Thoracic aorta (tissue), 2 donors: ENCODE measurements at places on chromosomes 4 and X. TPM values are rescaled to one million over a fixed set of nuclear protein-coding genes. Genes with fewer than 3 reads are reported as not detected.

GRCh38 chr4:108445716-108446115 lies 174.7 kb upstream of the RPL34 start:
- no peak overlapping the region for H3K4me3 ChIP-seq
- H3K36me3 ChIP-seq, result no peaks in the 10 kb centered on the region
- no peak overlapping the region for H3K27ac ChIP-seq

Gene CXCL3
- 11.9 TPM for total RNA-seq

Gene MAGEA4
- total RNA-seq, result not detected

Gene ENPP6
- 2.0 TPM for total RNA-seq

DNA sequence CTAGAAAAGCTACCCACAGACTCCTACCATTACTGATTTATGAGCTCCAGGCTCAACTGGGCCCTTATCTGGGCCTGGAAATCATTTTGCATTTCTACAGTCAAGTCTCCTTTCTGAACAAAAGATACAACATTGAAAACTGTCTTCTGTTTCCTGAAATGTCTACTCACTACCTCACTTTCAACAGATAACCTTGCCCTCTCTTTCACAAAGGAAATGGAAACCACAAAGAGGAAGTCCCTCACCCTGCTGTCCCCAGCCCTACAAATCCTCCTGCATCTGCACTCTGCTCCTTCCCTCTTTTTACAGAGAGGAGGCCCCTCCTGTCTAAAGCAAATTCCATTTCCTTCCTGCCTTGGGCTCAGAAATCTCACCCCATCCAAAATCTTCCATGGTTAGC lies 24.8 kb upstream of the CYBB start:
- H3K4me1 ChIP-seq, result no peaks in the 10 kb centered on the region
- H3K4me3 ChIP-seq, result no peak overlapping the region
- no peak overlapping the region for H3K27ac ChIP-seq
- H3K27me3 ChIP-seq, result no peaks in the 10 kb centered on the region
- no peak for DNase-seq

Gene NKX1-1
- not detected for total RNA-seq

GRCh38 chrX:39900777-39901170 lies 197.0 kb downstream of the BCOR start:
- H3K4me1 ChIP-seq, result peaks cover 29% of the 10 kb centered on the region
- no peak for DNase-seq
- H3K27ac ChIP-seq, result no peak overlapping the region
- H3K4me3 ChIP-seq, result no peak overlapping the region
- H3K27me3 ChIP-seq, result no peaks in the 10 kb centered on the region

DNA sequence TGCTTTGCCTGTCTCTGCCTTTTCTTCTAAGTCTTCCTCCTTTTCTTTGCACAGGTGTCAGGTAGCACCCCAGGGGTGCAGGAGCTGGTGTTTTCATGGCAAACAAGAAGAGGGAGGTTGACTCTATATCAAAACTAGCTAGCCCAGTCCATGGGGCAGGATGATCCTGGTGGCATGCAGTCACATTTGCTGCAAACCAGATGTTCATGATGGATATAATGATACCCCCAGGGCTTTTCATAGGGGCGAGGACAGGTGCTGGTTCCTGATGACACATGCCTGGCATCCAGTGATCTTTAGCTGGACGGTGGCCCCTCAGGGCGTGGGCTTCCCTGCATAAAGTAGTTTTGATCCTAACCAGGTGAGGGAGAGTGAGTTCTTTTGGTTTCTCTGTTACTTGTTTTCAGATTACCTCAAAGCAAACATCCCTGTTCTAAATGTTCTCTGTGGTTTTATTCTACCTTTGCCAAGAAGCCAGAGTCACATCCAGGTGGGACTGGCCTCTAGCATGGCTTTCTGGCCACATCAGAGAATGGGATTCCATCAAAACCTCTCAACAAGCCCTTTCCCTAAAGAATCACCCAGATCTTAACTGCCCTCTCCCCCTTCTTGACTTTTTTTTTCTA lies 11.2 kb upstream of the UBA6 start:
- H3K27ac ChIP-seq, result no peak overlapping the region
- H3K36me3 ChIP-seq, result no peaks in the 10 kb centered on the region
- H3K4me1 ChIP-seq, result no peaks in the 10 kb centered on the region
- DNase-seq, result no peak
- H3K4me3 ChIP-seq, result no peak overlapping the region

DNA sequence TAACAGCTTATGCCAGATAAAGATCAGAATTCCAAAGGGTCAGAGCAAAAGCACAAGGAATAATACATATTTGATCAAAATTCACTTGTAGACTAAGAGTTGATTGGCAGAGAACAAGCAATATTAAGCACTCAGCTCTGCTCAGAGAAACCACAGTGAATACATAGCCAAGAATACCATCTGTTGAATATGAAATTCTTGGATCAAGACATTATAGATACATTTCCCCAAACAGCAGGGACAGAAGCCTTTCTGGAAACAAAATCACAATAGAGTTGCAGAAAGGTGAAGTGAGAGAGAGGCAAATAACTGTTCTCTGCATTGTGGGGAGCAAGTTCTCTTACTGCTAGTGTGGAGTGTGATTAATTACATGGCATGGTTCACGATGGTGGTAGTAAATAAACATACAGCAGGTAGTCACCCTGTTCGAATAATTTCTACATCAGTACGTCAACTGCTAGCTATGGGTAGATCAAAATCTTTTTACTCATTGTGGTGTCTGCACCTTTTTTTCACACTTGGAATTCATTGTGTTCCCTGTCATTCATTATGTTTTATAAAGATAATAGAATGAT lies 366.7 kb downstream of the PCDH7 start:
- H3K4me1 ChIP-seq, result peaks cover 51% of the 10 kb centered on the region

DNA sequence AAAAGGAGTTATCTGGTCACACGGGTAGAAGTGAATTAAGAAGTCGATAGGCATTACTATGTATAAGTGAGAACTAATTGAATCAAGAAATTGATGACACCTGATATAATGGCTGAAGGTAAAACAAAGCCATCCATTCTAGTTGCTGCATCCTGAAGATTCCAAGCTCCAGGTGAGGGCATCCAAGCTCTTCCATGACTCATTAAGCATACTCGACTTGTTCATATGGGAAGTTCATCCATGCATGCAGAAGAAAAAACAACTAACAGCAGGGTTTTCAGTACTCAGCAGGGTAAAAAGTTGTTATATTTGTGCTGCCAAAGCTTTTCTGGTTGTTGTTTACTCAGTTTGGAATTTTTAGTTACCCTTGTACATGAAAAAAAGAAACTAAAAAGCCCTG lies 508.0 kb upstream of the CXorf51A start:
- H3K36me3 ChIP-seq, result no peaks in the 10 kb centered on the region
- no peak overlapping the region for H3K4me3 ChIP-seq
- DNase-seq, result no peak

Gene PAGE2
- total RNA-seq, result not detected

DNA sequence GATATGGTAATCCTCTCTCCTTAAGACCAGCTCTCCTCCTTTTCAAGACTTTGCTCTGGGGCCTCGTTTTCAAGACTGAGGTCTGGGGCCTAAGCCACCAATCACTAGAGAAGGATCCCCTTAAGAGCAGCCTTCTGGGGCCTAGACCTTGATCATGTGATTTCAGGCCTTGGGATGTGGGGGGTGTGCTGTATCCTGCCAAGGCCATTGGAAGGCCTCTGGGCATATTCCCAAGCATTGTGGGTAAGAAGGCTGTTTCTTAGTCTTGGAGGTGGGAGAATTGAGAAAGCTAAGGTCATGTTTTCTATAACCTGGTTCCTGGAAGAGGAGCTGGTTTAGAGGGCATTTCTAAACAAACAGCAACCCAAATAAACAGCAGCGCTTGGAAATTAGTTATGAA lies 12.1 kb downstream of the TMEM164 start:
- H3K36me3 ChIP-seq, result no peaks in the 10 kb centered on the region
- H3K27ac ChIP-seq, result no peak overlapping the region
- DNase-seq, result no peak
- no peaks in the 10 kb centered on the region for H3K4me1 ChIP-seq
- no peak overlapping the region for H3K4me3 ChIP-seq

- no peak for DNase-seq
- no peaks in the 10 kb centered on the region for H3K27me3 ChIP-seq
- no peaks in the 10 kb centered on the region for H3K4me1 ChIP-seq
- H3K27ac ChIP-seq, result no peak overlapping the region
- no peak overlapping the region for H3K4me3 ChIP-seq
Observed at GRCh38 chrX:920234-920799, 289.7 kb downstream of the SHOX start.

GRCh38 chrX:122934131-122934530 lies 249.9 kb upstream of the GRIA3 start:
- H3K4me3 ChIP-seq, result no peak overlapping the region
- no peak overlapping the region for H3K27ac ChIP-seq
- no peak for DNase-seq
- no peaks in the 10 kb centered on the region for H3K36me3 ChIP-seq

Gene TMEM271
- total RNA-seq, result not detected

DNA sequence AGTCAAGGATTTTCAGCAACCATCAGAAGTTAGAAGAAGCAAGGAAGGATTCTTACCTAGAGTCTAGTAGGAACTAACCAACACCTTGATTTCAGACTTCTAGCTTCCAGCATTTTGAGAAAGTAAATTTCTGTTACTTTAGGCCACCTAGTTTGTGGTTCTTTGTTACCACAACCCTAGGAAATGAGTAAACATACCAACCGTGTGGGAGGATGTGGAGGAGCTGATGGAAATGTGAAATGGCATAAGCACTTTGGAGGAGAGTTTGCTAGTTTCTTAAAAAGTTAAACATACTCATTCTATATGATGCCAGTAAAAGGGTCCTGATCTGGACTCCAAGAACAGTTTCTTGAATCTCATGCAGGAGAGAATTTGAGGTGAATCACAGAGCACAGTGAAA lies 679.4 kb downstream of the PDHA2 start:
- DNase-seq, result no peak
- H3K4me1 ChIP-seq, result no peaks in the 10 kb centered on the region
- no peak overlapping the region for H3K27ac ChIP-seq
- no peaks in the 10 kb centered on the region for H3K27me3 ChIP-seq
- H3K4me3 ChIP-seq, result no peak overlapping the region

Gene UGT2B15
- not detected for total RNA-seq

GRCh38 chr4:182922501-182923284 lies 5.5 kb upstream of the DCTD start:
- no peak for DNase-seq
- H3K27ac ChIP-seq, result no peak overlapping the region
- no peaks in the 10 kb centered on the region for H3K36me3 ChIP-seq
- peaks cover 8% of the 10 kb centered on the region for H3K4me1 ChIP-seq

DNA sequence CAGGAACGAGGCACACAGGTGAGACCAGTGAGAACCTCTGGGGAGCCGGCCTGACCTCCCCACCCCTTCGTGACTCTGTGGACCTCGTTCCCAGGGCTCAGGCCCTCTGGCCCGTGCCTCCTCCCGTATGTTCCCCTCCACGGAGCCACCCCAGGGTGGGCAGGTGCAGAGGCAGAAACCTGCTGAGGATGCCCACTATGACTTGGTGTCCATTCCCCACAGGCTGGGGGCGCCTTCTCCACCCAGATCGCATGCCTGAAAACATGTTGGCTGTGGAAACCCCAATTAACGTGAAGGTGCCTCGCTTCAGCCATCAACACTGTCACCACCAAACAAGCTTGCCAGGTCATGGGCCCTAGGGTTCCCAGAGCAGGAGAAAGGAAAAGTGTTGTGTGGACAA lies 27.0 kb downstream of the BLOC1S4 start:
- H3K4me3 ChIP-seq, result no peak overlapping the region
- DNase-seq, result no peak
- no peaks in the 10 kb centered on the region for H3K36me3 ChIP-seq
- H3K4me1 ChIP-seq, result peaks cover 8% of the 10 kb centered on the region

DNA sequence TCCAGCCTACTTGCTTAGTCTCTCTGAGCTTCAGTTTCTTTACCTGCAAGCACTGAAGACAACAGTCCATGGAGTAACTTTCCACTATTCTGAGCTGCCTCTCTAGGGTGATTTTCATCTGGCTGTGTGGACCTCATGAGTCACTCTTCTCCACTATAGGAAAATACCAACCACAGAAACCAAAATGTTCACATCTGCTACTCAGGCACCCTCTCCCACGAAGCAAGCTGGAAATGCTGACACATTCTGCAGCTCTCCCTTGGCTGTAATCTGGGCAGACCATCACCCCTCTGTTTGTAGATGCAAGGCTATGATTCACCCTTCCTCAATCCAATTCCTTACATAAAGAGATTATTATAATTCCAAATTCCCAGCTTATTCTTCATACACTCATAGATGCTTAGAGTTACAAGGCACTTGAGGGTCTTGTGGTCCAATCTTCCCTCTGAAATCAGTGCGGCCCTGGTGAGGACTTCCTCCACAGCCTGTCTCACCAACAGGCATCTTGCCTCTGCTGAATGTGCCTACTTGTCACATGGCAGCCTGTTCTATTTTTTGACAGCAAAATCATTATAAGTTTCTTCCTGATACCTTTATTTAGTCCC lies 97.0 kb upstream of the LNX1 start:
- peaks cover 10% of the 10 kb centered on the region for H3K4me1 ChIP-seq
- H3K36me3 ChIP-seq, result no peaks in the 10 kb centered on the region

- H3K36me3 ChIP-seq, result no peaks in the 10 kb centered on the region
- DNase-seq, result no peak
- H3K27ac ChIP-seq, result no peak overlapping the region
- no peaks in the 10 kb centered on the region for H3K4me1 ChIP-seq
- H3K4me3 ChIP-seq, result no peak overlapping the region
Observed at GRCh38 chrX:109886122-109886761, 116.7 kb upstream of the TMEM164 start.

DNA sequence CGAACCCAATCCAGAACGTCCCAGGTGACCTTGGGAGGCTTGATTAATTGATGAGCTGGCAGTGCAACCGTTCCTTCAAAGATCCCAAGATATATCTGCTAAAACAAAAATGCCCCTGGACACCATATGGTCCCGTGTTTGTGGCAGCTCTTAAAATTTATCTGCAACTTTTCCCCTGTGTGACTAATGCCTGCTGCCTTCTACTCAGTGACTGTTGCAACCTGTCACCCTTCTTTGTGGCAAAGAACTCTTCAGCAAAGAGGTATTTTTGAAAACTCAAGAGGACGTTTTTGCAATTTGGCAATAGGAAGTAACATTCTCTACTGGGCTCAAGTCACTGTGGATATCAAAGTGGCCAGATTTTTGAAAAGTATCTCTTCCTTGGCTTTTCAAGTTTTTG lies 75.8 kb upstream of the SOD3 start:
- no peaks in the 10 kb centered on the region for H3K36me3 ChIP-seq
- no peak overlapping the region for H3K27ac ChIP-seq
- H3K27me3 ChIP-seq, result no peaks in the 10 kb centered on the region
- no peaks in the 10 kb centered on the region for H3K4me1 ChIP-seq
- no peak for DNase-seq
- H3K4me3 ChIP-seq, result no peak overlapping the region

- H3K27me3 ChIP-seq, result no peaks in the 10 kb centered on the region
- H3K4me3 ChIP-seq, result no peak overlapping the region
- peak overlapping the region; percentile 42 for H3K27ac ChIP-seq
- peaks cover 3% of the 10 kb centered on the region for H3K36me3 ChIP-seq
- DNase-seq, result no peak
- peaks cover 8% of the 10 kb centered on the region for H3K4me1 ChIP-seq
Observed at GRCh38 chr4:39237179-39237578, 54.9 kb downstream of the WDR19 start.

- no peaks in the 10 kb centered on the region for H3K36me3 ChIP-seq
- no peak overlapping the region for H3K4me3 ChIP-seq
- no peaks in the 10 kb centered on the region for H3K27me3 ChIP-seq
- peaks cover 20% of the 10 kb centered on the region for H3K4me1 ChIP-seq
- DNase-seq, result no peak
Observed at GRCh38 chr4:145489556-145489955, 7.9 kb downstream of the SMAD1 start.

GRCh38 chrX:39969099-39969818 lies 128.5 kb downstream of the BCOR start:
- no peaks in the 10 kb centered on the region for H3K27me3 ChIP-seq
- no peak overlapping the region for H3K27ac ChIP-seq
- H3K36me3 ChIP-seq, result no peaks in the 10 kb centered on the region

Gene DGAT2L6
- not detected for total RNA-seq

Gene STPG2
- total RNA-seq, result not detected

Gene TRIM75
- not detected for total RNA-seq
